ENCODE measurements at places on chromosomes 5 and 9. TPM values are rescaled to one million over a fixed set of nuclear protein-coding genes. Genes with fewer than 3 reads are reported as not detected.

DNA sequence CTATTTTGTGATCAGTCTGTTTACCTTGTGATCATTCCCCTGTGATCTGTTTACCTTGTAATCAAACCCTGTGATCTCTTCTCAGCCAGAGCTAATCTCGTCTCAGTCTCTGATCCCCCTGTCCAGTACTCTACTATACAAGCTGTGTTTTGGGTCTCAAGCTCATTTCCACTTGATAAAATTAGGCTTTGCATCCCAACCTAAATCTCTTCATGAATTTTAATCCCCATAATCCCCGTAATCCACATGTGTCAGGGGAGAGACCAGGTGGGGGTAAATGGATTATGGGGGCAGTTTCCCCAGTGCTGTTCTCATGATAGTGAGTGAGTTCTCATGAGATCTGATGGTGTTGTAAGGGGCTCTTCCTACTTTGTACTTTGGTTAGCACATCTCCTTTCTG, 157.2 kb downstream of the PRR16 start:
- no peak for DNase-seq

DNA sequence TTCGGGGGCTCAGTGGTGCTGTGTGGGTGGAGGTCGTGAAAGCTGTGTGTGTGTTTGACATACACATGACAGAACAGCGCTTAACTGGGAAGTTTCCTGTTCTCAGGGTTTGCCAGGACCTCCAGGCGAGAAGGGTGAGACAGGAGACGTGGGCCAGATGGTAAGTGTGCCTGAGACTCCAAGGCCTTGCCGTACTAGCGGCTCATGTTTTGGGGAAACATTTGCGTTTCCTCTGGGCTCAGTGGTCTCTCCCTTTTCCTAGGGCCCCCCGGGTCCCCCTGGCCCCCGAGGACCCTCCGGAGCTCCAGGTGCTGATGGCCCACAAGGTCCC, 68.3 kb upstream of the FCN2 start:
- no peak for DNase-seq

DNA sequence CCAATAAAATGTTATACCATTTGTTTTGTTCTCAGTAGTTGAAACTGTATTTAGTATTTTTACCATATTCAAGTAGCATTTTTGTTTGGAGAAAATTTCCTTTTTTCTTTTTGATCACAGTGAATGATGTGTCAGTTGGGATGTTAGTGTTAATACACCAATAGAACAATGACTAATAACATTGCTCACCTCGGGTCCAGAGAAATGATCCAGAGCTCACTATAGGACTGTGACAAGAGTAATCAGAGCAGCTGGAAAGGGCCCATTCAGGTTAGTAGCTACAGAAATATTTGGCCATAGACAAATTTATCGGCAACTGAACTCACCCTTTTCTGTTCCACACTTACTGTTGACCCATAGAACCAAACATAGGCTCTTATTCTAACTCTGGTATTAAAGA, 989.2 kb downstream of the TLE4 start:
- no peak for DNase-seq

DNA sequence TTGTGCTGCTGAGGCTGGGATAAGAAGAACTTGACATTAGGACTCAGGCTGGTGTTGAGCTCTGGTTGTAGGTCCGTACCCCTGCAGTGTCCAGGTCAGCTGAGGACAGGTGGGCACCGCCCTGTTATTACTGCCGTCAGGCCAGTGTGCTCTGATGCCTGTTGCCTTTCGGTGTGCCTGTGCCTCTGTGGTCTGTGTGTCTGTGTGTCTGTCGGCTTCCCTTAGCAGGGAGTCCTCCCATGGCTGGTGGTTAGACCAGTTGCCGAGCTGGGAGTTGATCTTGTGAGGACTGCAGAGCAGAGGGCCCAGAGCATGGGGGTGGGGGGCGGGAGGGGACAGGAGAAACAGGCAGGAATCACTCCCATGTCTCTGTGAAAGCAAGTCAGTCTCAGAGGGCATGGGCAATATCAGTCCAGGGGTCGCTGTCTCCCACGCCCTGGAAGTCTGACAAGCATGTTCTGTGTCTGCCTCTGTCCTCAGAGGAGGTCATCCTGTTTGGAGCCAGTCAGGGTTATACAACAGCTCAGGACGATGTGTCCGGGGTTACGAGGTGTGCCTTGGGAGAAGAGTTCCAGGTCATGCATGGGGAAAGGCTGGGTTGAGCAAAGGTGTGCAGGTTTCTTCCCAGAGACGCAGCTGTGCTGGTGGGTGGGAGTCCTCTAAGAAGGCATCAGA, 67.3 kb upstream of the GARNL3 start:
- DNase-seq, result no peak

GRCh38 chr9:5518171-5518936, 8.0 kb downstream of the PDCD1LG2 start:
- DNase-seq, result no peak

- DNase-seq, result peak; percentile 71
Observed at GRCh38 chr5:93607367-93608258, 24.6 kb downstream of the NR2F1 start.

- no peak for DNase-seq
Observed at GRCh38 chr5:122772446-122772845, 2.4 kb upstream of the SNX2 start.

DNA sequence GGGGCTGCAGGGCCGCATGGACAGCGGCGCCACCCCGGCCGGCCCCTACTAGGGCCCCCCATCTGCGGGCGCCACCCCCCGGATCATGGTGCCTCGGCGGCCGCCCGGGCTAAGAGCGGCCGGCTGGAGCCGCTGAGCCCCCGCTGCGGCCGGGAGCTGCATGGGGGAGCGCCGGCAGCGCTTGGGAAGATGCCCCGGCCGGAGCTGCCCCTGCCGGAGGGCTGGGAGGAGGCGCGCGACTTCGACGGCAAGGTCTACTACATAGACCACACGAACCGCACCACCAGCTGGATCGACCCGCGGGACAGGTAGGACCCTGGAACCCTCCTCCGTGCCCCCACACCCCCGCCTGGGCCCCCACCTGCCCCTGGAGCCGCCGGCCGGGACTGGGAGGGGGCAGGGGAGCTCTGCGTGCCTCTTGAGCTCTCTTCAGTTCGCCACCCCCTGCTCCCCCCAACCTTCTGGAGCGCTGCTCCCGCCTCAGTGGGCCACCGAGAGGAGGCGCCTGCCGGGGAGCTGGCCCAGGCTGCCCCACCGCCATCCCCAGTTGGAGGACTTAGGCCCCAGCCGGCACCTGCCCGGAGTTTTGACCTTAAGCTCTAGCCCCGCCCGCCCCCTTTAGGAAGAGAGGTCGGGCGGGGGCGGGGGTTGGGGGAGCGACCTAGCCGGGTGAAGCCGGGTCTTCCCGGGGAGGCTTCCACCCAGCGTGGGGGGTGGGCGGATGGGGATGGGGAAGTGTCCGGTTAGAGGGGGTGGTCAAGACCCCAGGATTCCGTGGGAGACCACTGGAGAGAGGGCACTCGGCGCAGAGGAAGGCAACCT, 730 bp downstream of the WWC1 start:
- no peak for DNase-seq

Gene FBXO10
- total RNA-seq, result 5.3 TPM

GRCh38 chr5:148682058-148683026, 28.0 kb upstream of the HTR4 start:
- peak; percentile 57 for DNase-seq

DNA sequence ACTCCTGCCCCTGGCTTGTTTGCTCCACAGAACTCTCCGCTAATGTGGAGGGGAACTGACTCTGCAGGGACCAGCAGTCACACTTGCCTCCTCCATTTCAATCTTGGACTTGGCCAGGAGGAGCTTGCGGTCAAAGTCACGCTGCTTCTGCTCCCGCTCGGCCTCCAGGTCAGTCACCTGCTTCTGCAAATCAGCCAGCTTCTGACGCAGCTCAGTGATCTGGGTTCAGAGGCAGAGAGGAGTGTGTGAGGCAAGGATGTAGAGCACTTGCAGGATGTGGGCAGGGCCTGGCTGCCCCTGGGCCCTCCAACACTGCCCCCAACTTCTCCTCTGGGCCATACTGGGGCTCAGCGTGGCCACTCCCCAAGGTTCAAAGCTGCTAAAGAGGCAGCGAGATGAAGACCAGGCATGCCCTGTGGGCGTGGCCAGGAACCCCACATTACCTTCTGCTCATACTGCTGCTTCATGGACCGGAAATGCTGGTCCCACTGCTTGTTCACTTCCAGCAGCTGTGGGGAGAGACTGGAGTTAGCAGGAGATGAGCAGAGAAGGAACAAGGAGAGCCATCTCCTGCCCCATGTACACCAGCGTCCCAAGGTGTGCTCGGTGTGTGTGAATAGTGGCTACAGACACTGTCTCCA, 22.2 kb downstream of the GPX3 start:
- no peak for DNase-seq

Gene CBY3
- total RNA-seq, result not detected

GRCh38 chr5:173829826-173830225, 58.3 kb upstream of the CPEB4 start:
- DNase-seq, result peak; percentile 7

DNA sequence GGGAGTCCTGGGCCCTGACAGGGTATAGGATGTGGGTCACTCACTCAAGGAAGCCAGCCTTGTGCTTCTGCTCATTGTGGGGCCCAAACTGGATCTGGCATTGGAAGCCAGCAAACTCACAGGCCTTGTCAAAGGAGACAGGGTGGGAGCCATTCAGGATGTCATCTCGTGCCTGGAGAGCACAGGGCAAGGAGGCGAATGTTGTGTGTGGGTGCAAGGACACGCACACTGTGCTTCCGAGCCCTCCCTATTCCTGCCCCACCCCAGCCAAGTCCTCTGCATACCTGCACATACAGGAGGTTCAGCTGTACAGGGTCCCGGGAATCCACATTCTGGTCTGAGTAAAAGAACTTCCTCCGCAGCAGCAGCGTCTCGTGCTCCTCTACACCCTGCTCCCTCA, 8.1 kb downstream of the TLN1 start:
- DNase-seq, result no peak

DNA sequence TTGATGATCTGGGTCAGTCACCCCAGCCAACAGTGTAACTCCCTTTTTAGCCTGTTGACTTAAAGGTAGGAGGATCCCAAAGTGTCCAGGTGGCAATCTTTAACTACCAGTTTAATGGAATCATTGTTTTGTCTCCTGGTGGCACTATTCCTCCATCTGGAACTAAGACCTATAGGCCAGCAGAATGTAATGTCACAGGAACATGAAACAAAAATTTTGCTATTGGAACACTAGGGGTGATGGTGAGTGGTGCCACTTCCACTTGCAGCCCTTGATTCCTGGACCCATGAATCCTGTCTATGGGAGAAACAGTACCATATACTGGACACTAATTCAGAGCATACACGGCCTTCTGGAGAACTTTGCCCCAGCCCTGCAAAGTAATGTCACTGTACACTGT, 219.5 kb upstream of the RASA1 start:
- no peak for DNase-seq

GRCh38 chr9:15100571-15100970, 190.3 kb upstream of the FREM1 start:
- DNase-seq, result peak; percentile 93

DNA sequence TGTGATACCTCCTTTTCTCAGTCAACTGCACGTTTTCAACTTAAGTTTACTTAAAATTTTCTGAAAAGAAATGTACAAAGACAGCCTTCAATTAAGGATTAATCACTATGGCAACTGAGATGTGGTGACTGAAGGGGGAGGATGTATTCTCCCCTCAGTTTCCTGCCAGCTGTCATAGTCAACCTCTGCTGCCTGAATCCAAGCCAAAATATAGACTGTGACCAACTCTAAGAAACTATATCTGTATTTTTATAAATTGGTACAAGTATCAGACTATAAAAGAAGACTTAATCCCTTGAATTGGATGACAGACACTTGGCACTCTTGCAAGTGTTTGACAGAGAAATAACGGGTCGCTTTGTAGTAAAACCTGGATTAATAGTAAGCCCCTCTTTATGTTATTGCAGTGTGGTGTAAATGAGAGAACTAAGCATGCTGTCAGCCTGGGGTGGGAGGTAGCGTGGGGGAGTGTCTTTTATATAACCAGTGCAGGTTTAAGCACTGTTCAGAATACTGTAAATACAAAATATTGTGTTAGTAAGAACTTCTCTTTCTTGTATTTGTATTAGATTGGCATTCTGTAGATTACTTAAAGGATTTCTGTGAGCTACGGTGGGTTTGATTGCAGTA, 106.4 kb downstream of the ERCC6L2 start:
- DNase-seq, result no peak

Gene SLC36A2
- total RNA-seq, result 1.7 TPM

GRCh38 chr5:68277431-68277830, 61.9 kb downstream of the PIK3R1 start:
- no peak for DNase-seq

DNA sequence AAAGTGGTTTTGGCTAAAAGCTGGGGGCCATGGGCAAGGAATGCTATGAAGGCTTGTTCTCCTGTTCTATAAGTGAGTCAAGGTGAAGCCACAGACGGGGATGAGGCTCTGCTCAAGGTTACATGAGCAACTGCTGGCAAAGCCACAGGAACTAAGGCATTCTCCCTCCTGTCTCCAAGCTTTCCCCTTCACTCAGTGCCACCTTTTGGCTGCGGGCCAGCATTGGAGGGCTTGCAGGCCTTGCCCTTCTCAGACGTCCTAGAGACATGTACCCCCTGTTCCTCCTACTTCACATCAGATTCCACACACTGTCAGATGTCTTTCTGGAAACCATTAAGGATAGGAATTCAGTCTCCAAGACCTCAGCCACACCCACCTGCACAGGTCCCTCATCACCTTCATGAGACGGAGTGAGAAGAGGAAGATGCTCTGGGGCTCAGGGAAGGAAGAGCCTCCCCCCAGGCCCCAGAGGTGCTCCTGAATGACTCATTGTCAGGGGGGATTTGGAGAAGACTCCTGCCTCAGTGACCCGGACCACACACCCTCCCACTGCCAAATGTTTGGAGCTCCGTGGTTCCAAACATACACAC, 20.5 kb upstream of the MEIKIN start:
- no peak for DNase-seq

DNA sequence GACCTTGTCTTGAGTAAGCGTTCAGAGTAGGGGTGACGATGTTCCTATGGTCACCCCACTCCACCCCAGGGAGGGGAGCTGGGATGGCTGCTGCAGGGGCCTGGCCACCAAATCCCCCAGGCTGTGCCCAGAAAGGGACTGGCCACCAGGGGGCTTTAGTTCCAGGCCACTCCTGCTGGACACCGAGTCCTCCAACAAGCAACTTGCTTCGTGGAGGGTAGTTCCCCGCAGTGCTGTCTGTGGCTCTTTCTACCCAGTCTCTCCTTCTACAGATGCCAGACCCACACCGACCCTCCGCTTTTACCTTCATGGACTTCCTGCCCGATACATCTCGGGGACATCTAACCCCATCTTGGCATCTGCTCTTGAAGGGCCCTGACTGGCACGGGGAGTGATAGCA, 35.7 kb upstream of the GABRP start:
- DNase-seq, result no peak

- DNase-seq, result peak; percentile 95
Observed at GRCh38 chr5:168268949-168269936, 22.2 kb upstream of the WWC1 start.

- peak; percentile 85 for DNase-seq
Observed at GRCh38 chr5:127092690-127093089, 19.4 kb upstream of the C5orf63 start.

GRCh38 chr5:74198156-74198555, 442.4 kb downstream of the ENC1 start:
- DNase-seq, result no peak

DNA sequence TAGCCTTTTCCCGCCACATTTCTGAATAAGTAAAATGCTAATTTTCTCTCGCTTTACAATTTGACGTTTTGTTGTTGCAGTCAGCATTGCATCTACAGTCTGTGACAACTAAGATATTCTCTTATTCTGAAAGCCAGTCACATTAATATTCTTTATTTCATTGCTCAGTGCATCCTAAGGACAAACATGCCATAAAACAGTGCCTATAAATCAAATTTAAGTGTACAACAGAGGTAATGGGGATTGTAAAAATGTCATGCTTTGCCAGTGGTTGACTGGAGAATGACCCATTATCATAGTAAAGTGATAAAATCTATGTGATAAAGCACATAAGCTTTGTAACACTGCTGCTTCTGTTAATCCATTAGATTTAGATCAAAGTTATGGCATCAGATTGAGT, 1850.0 kb upstream of the ACO1 start:
- DNase-seq, result no peak

Measured in umbilical cord (tissue), 2 donors.